Neural progenitor cell (in vitro differentiated cells): ENCODE measurements at places on chromosomes 5 and 9. TPM values are rescaled to one million over a fixed set of nuclear protein-coding genes. Genes with fewer than 3 reads are reported as not detected.

Gene OTULINL
- 4.9 and 10.6 TPM in 2 replicates for total RNA-seq

Gene PCDHGA5
- total RNA-seq: 0.71 and 1.3 TPM in 2 replicates

Gene GABRA6
- not detected in 2 replicates for total RNA-seq

Gene GHR
- 0.07 and 0.28 TPM in 2 replicates for total RNA-seq

- H3K27ac ChIP-seq: no peak overlapping the region
- no peaks in the 10 kb centered on the region for H3K4me1 ChIP-seq
- H3K27me3 ChIP-seq: no peaks in the 10 kb centered on the region
- no peaks in the 10 kb centered on the region for H3K36me3 ChIP-seq
- no peak overlapping the region for H3K4me3 ChIP-seq
- DNase-seq: no peak
Observed at GRCh38 chr5:123949807-123950340, 437.9 kb downstream of the CSNK1G3 start.

- H3K27me3 ChIP-seq: no peaks in the 10 kb centered on the region
- H3K4me3 ChIP-seq: no peak overlapping the region
- peak; percentile 52 for DNase-seq
- H3K27ac ChIP-seq: no peak overlapping the region
- no peaks in the 10 kb centered on the region for H3K36me3 ChIP-seq
Observed at GRCh38 chr5:170809551-170809950, 26.0 kb downstream of the GABRP start.

DNA sequence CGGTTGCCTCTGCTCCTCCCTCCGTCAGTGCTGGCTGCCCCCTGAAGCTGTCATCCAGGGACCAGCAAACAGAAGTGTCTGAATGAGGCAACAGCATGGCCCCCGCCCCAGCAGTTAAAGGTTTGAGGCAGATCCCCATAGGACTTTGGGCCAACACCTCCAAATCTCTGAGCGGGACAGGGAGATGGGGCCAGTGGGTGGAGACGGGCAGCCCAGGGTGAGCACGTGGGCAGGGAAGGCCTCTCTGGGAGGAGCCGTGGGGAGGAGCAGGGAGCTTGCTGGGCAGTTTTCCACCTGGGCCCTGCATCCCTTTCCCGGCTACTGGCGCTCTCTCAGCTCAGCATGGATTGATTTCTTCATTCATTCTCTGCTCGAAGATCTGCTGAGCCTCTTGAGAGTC, 39.1 kb upstream of the NOTCH1 start:
- no peaks in the 10 kb centered on the region for H3K36me3 ChIP-seq
- H3K27ac ChIP-seq: no peak overlapping the region
- H3K4me3 ChIP-seq: no peak overlapping the region
- H3K27me3 ChIP-seq: no peaks in the 10 kb centered on the region

GRCh38 chr5:161547738-161548486, 1.4 kb upstream of the GABRB2 start:
- peaks cover 85% of the 10 kb centered on the region for H3K27me3 ChIP-seq
- H3K27ac ChIP-seq: no peak overlapping the region
- no peaks in the 10 kb centered on the region for H3K36me3 ChIP-seq
- peak; percentile 48 for DNase-seq
- H3K4me3 ChIP-seq: peak overlapping the region; percentile 79
- H3K4me1 ChIP-seq: peaks cover 7% of the 10 kb centered on the region

- no peak overlapping the region for H3K4me3 ChIP-seq
- no peak for DNase-seq
- no peaks in the 10 kb centered on the region for H3K36me3 ChIP-seq
- no peak overlapping the region for H3K27ac ChIP-seq
- H3K4me1 ChIP-seq: peaks cover 63% of the 10 kb centered on the region
- no peaks in the 10 kb centered on the region for H3K27me3 ChIP-seq
Observed at GRCh38 chr5:78001197-78001596, 225.1 kb upstream of the TBCA start.

GRCh38 chr5:41071975-41072374, 833 bp upstream of the MROH2B start:
- no peak overlapping the region for H3K4me3 ChIP-seq
- DNase-seq: no peak
- no peaks in the 10 kb centered on the region for H3K4me1 ChIP-seq
- H3K27me3 ChIP-seq: no peaks in the 10 kb centered on the region
- no peaks in the 10 kb centered on the region for H3K36me3 ChIP-seq

DNA sequence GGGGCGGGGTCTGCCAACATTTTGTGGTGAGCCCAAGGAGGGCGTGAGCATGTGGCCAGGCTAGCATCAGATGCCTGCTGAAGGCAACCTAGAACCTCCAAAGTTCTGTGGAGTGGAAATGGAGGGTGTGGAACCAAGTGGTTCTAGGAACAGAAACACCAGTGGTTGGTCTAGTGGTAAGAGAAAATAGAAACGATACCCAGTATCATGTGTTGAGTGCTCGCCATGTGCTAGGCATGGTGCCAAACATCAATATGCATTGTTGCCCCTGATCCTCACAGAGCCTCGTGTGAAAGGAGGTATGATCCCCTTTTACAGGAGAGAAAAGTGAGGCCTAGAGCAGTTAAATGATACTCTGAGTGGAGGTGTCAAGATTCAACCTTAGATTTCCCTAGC, 31.5 kb upstream of the MVB12B start:
- H3K4me3 ChIP-seq: no peak overlapping the region
- DNase-seq: no peak
- no peaks in the 10 kb centered on the region for H3K27me3 ChIP-seq
- no peaks in the 10 kb centered on the region for H3K36me3 ChIP-seq
- H3K27ac ChIP-seq: no peak overlapping the region

DNA sequence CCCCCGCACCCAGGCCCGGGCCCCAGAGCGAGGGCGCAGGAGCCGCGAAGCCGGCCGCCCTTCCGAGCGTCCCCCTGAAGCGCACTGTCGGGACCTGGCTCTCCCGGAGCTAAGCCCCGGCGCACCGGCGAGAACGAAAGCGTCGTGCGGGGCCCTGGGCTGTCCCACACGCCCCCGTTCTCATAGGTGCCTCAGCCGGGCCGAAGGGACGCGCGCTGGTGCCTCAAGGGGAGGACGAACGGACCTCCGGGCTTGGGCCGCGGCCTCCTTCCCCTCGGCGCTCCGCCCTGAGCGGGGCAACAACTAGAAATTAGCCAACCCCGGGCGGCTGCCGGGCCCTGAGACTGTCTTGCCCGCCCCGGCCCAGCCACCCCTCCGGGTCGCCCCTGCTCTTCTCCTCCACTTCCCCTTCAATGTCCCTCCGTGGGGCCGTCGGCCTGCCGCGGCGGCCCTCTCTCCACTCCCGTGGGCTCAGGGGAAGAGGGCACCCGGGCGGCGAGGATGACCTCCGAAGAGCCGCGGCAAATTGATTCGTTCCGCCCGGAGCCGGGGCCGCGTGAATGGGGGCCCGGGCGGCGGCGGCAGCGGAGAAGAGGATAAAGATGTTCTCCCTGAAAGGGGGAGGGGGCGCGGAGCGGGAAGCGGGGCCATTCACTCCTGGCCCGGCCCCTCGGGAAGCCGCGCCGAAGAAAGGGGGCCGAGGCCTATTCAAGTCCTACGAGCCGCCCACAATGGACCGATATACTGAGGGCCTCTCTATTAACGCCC, 3.5 kb upstream of the PRDM12 start:
- peaks cover 100% of the 10 kb centered on the region for H3K27me3 ChIP-seq
- H3K36me3 ChIP-seq: no peaks in the 10 kb centered on the region
- DNase-seq: peak; percentile 82
- peaks cover 49% of the 10 kb centered on the region for H3K4me1 ChIP-seq
- peak overlapping the region; percentile 52 for H3K4me3 ChIP-seq
- H3K27ac ChIP-seq: no peak overlapping the region

DNA sequence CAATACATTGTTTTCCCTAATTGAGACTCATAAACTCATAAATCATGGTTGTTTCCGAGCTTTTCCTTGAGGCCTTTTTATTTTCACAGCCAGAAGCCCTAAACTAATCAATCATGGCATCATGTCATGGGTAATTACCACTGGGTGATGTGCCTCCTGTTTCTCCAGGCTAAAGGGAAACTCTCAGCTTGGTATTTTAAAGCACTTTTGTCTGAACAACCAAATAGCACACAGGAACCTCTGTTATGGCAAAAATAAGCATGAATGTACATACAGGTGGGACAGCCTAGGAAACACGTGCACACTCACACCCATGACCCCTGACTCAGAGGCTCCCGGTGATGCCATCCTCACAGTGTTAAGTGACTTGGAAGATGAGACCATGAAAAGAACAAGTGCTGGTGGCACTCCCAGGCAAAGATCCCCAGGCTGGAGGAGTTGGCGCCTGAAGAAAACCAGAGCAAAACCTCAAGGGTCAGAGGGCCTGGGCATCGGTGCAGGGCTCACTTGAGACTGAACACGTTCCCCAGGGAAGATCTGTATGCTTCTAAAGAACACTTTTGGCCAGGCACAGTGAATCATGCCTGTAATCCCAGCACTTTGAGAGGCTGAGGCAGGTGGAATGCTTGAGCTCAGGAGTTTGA, 154.3 kb downstream of the ROR2 start:
- no peak overlapping the region for H3K27ac ChIP-seq
- no peak overlapping the region for H3K4me3 ChIP-seq
- H3K27me3 ChIP-seq: no peaks in the 10 kb centered on the region
- no peak for DNase-seq
- H3K36me3 ChIP-seq: no peaks in the 10 kb centered on the region
